Activated CD4-positive, alpha-beta T cell treated with anti-CD3 and anti-CD28 coated beads for 1 hour (primary cell): ENCODE measurements at places on chromosomes 16 and 17.

DNA sequence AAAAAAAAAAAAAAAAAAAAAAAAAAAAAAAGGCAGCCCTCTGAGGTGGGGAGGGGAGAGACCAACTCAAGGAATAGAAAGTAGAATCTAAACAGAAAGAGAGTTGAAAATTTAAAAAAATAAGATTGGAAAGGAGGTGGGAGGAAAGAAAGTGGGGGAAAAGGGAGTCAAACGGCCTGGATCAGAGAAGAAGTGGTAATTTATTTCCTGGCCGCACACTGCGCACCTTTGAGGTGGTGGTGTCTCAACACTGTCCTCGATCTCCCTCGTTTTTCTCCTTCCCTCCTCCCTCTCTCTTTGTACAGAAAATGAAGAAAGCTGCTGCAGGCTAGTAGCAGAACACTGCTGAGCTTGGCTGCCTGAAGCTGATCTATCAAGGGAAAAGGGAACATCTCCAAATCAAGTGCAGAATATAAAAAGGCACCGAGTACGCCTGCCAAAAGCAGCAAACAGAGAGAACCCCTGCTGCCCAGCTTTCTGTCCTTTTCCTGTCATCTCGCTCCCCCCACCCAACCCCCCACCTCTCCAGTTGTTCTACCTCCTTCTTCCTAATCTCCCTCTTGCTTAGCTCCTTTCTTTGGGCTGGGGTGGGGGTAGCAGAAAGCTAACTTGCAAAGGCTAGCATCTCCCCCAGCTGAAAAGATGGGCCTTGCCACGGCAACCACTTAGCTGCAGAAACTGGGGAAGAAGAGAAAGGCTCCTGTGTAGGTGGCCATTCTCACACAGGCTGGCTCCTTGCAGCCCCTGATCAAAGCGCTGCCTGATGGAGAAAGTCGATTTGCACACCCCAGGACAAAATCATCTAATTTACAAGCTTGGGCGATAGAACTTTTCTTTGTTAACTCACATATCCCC is 22.5 kb downstream of the AXIN2 start:
- DNase-seq: no peak

DNA sequence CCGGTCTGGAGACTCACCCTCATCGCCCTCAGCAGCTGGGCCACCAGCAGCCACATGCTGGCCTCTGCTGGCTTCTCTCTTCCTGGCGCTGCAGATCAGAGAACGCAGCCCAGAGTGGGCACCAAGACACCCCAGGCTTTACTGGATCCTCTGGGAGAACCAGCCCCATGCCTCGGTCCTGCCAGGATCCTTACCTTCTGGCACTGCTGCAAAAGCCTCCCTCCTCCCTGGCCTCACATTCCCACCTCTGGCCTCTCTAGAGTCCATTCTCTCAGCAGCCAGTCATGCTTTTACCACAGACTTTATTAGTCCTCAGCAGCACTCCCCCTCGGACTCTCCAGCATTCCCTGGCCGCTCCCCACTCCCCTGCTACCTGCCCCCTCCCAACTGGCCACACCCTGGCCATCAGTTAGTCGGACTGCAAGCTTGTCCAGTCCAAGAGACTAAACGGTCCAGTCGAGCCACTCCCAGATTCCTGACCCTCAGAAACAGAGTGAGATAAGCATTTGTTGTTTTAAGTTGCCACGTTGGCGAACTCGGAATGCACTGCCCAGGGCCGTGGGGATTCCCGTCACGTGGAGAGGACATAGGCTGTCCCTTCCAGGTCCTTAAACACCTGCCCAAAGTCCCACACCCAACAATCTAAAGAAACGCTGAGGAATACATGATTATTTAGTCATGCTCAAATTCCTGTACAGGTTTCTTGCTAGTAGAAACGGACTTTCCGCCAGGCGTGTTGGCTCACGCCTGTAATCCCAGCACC is 5.9 kb upstream of the SPG7 start:
- no peak for DNase-seq

DNA sequence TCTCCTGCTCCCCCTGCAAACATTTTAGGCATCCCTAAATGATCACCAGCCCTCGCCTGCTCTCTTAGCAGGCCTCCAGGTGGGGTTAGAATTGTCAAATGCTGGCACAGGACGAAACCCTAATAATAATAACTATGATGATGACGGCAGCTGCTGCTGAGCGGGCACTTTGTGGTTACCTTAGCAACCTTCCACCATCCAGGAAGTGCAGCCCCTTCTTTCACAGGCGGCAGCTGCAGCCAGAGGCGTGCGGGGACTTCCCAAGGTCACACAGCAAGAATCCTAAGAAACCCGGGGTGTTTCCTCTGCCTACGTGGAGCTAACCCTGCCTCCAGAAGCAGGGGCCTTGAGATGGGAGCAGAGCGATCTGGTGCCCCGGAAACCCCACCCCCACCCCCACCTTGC is 22.4 kb upstream of the EIF1 start:
- peak; percentile 43 for DNase-seq

GRCh38 chr17:6276711-6277110 is 158.2 kb downstream of the AIPL1 start:
- DNase-seq: no peak

GRCh38 chr17:77363821-77364361 is 223.1 kb downstream of the SEC14L1 start:
- no peak for DNase-seq

DNA sequence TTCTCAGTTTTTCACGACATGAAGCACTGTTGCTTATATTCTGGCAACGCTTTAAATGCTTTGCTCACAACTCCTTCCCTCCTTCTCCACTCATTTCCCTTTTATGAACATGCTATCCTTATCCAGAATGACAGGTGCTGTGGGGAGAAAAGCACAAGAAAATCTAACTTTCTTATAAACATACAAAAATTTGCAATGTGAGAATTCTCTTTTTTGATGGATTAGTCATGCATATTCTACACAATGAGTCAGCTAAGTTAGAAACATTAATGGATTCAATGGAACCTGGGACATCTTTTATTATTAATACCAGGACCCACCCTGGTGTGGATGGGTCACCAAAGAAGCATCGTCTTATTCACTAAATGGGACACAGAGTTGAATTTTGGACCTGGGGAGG is 234.6 kb upstream of the CDH5 start:
- DNase-seq: no peak

GRCh38 chr17:6057562-6057961 is 12.6 kb upstream of the WSCD1 start:
- DNase-seq: no peak

DNA sequence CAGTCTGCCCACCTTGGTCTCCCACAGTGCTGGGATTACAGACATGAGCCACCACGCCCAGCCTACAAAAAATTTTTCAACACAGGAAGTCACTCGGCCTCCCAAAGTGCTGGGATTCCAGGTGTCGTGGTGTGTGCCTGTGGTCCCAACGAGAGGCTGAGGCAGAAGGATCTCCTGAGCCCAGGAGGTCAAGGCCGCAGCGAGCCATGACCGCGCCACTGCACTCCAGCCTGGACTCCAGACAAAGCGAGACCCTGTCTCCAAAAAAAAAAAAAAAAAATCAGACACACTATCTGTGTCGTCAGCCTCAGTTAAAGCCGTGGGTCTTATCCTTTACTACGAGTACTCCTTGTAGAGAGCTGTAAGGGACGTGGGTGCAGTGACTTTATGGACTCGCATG is 15.8 kb downstream of the USP22 start:
- DNase-seq: no peak
